Stimulated activated CD8-positive, alpha-beta memory T cell treated with anti-CD3 and anti-CD28 coated beads, Interleukin-4, amount 100 ng/mL, for 48 hours (primary cell): ENCODE measurements at places on chromosomes 4 and X.

GRCh38 chrX:131235768-131236545, 53.1 kb downstream of the IGSF1 start:
- DNase-seq: no peak

DNA sequence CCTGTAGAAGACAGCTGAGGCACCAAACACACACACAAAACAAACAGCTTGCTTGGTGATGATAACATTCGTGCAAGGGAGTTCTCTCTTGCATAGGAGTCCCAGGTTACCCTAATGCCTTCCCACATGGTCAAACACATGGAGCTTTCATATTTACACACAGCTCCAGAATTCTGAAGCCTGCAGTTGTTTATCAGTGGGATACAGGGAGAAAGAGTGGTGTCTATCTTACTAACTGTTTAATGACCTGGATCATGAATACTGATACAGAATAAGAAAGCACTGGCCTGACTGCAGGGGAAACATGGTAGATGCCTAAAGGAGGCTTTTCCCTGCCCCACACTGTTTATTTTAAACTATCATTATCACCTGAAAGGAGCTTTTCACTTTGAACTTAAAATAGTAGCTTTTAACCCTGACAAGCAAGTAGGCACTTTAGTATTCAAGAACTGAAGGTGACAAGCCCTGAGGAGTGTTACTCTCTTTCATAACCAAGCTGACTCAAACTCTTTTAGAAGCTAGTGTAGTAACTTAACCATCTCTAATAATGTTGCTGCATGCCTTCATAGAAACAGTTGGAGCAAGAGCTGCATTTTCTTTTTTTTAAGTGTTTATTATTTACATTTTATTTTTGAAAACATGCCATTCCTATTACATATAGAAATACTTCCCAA, 15.6 kb downstream of the TET2 start:
- DNase-seq: no peak

DNA sequence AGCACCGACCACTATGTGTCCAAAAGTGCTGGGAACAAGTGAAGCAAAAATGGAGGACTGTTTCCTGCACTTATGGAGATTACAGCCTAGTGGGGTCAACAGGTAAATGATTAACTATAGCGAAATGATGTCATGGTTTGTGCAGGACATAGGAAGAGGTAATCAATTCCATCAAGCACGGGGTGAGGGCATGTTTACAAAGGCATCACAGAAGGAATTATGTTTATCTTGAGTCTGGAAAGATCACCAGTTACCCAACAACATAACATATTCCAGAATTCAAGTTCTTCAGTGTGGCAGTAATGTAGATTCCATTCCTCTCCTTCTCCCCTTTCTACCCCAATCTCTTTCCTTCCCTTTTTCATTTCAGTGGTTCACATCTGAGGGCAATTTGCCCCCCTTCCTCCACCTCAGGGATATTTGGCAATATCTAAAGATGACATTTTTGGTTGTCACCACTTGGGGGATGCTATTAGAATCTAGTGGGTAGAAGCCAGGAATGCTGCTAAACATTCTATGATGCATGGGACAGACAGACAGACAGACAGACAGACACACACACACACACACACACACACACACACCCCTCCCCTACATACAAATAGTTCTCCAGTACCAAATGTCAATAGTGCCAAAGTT, 24.1 kb downstream of the FAM47E start:
- DNase-seq: no peak

GRCh38 chr4:41620594-41621256, 82.8 kb downstream of the LIMCH1 start:
- DNase-seq: no peak

GRCh38 chr4:71426381-71427042, 87.7 kb downstream of the SLC4A4 start:
- no peak for DNase-seq

DNA sequence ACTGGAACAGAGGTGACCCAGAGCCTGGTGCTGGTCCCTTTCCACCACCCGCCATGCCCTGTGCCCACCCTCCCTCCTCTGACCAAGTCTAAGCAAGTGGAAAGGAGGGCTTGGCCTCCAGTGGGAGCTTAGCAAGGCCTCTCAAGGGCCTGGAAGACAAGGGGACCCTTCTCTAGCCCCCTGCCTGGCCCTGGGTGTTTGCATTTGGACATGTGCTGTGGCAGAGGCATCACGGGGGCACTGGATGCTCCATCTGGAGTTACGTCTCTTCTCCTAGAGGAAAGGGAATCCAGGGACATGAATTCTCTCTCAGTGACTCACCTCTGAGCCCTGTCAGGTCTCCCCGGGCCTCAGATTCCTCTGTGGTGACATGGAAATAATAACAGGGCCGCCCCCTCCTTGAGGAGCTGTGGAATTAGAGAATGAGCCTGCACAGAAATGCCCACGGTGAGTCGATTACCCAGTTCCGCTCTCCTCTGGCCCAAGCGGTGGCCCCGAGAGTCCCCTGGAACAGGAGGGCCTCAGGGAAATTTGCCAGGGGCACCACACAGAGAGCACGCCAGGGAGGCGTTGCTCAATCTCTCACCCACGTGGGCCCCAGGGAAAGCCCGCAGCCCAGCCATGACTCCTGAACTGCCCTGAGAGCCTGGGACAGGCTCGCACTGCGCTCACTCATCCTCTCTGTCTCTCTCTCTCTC, 189.6 kb downstream of the BCOR start:
- DNase-seq: peak; percentile 28

DNA sequence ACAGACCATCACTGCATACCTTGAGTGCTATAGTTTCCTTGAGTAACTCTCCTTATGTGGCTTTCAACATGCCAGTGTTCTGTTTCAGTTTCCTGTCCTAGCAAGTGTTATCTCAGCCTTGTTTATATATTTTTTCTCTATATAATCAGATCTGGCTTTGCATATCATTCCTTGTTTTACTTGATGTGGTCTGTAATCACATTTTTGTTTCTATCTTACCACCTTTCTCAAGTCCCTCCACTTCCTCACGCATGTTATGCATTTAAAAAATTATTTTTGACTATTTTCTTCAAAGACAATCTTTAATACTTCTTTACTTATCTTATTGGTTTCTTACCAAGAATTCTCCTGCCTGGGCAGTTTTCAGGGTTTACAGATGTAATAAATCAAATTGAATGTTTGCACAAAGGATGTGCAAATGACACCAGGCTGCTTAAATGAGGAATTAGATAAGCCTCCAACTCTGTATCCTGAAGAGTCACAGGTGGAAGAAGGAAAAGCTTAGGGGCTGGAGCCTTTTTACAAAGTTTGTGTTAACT, 351.2 kb downstream of the BMPR1B start:
- DNase-seq: no peak

DNA sequence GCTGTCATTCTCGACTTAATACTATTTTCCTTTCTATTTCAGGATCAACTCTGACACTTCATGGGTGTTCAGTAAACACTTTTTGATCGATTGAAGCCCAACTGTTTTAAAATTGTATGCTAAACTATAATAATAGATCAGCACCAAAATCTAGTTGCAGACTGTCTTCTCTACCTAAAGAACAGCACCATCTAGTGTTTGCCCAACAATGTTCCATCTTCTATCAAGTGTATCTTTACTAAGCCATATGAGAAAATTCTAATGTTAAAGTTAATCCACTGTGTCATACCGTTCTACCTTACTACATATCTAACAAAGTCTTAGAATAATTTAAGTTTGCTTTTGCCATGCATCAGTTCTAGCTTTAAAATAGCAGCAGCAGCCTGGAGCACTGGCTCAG, 113.0 kb upstream of the PRDX4 start:
- DNase-seq: no peak

GRCh38 chrX:3951859-3952258, 238.4 kb upstream of the PRKX start:
- no peak for DNase-seq

GRCh38 chr4:151067316-151067970, 32.0 kb upstream of the RPS3A start:
- no peak for DNase-seq

- DNase-seq: no peak
These were observed 14.2 kb downstream of the IQCM start for GRCh38 chr4:149801416-149801815.

GRCh38 chr4:128337863-128338262, 50.2 kb upstream of the PGRMC2 start:
- DNase-seq: no peak

DNA sequence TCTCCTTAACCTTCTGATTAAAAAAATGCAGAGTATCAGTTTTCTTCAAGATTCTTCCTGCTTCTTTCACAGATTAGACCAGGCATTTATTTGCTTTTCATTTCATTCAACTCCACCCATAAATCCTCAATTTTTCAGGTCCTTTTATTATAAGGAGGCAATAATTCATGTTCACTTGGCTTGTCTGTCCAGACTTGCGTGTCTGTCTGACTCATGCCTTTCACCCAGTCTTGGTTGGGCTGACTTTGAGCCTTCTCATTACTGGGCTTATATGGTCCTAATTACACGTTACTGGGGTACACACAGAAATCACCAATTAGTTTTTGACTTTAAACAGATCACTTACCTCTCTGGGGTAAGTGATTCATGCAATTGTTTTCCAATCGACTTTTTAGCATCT, 48.8 kb upstream of the GALNT7 start:
- no peak for DNase-seq

DNA sequence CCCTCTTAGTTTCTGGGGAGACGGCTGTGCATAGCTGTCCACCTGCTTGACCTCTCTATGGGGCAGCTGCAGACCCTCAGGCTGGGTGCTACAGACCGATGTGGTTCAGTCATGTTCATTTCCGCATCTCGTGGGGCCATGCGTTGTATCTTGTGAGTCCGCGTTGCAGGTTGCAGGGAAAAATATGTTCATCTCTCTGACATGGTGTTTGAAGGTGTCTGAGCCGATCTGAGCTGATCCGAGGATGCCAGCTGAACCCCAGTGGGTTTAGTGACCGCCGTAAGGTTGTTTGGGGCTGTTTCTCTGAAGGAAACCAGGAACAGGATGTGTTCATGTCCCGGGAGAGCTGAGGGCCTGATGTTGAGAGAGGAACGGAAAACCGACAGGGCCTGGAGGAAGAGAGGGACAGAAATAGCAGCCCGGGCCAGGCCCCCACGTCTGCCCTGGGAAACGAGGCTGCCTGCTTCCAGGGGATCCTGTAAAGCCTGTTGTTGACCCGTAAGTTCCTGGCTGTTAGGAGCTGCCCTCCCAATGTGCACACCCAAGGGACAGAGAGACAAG, 9.8 kb upstream of the P2RY8 start:
- peak; percentile 21 for DNase-seq

DNA sequence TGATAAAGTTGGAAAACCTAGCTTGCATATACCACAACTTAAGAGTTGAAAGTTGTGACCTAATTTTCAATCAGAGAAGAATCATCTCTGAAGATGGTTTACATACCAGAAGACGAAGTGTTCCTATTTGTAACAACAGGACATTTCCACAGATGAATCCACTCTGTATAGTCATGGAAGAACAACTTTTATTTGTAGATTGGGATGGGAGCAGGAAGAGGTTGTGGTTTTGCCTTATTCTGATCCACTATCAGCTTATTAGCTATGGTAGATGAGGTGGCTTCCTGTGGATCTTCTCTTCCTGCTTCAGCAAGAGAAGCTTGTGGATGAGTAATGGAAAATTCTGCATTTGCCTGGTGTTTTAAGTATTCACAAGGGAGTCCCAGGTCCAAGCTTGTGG, 18.6 kb upstream of the SUPT20HL1 start:
- no peak for DNase-seq

DNA sequence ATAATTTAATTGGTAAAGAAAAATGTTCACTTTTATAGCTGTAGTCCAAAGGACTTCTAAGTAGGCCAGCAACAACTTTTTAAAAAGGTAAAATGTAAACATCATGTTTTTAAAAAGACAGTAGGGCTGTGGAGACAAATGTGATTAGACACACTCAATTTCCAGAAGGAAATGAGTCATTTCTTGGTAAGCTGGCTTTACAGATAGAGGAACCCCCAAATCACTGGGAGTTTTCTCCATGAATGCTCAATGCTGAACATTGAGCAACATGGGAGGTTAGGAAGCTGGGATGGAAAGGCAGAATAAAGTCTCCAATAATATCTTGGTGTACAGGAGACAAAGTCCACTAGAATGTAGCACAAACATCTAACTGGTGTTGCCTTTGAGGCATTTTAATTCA, 121.3 kb downstream of the NWD2 start:
- DNase-seq: no peak

DNA sequence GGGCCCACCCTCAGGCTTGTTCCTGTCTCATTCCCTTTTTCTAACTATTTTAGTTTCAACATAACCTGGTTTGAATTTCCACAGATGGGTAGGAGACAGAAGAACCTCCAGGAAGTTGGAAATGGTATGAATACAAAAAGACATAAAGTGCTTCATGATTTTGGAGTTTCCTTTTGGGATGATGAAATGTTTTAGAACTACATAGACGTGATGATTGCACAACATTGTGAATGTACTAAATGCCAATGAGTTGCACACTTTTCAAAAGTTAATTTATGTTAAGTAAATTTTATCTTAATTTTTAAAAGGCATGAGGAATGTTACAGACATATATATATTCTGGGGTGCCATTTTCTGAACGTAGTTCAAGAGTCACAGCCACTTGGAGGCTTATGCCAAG, 41.1 kb upstream of the IBSP start:
- DNase-seq: no peak

GRCh38 chr4:184907216-184907615, 81.4 kb upstream of the ACSL1 start:
- DNase-seq: no peak

GRCh38 chr4:52966781-52967180, 104.7 kb downstream of the RASL11B start:
- DNase-seq: no peak

DNA sequence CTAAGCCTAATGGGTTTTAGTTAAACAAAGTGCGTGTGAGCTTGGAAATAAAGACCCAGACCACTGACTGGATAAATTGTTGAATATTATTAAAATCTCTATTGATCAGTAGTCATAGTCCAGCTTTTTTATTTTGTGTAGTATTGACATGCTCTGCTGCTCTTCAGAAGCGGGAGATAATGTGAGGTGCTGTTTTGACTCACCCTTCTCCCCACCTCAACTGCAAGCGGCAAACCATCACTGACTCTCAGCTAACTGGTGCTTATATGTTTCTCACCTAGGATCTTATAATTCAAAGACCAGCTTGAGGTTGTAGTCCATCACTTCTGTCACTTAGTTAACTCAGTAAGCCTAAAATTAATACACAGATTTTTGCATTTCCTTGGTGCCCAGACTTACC, 72.2 kb downstream of the COMMD8 start:
- DNase-seq: no peak

DNA sequence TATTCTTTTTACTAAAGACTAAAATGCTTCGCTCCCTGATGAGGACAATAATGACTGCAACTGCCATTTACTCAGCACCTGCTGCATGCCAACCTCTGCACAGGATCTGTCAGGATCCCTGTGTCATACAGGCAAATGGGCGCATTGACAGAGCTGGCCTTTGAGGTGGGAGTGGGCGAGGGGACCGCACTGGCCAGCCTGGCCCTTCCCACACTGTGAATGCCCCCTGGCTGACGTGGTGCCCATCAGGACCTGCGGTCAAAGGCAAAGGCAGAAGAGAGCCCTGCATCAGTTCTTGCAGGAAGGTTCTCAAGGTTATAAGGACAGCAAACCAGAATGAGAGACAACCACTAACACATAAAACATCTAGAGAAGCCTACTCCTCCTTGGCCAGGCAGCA, 67.9 kb downstream of the HAUS3 start:
- no peak for DNase-seq
